ENCODE measurements at places on chromosomes 6 and 20. TPM values are rescaled to one million over a fixed set of nuclear protein-coding genes. Genes with fewer than 3 reads are reported as not detected.

GRCh38 chr6:162179196-162179951, 548.2 kb downstream of the PRKN start:
- DNase-seq, result no peak

DNA sequence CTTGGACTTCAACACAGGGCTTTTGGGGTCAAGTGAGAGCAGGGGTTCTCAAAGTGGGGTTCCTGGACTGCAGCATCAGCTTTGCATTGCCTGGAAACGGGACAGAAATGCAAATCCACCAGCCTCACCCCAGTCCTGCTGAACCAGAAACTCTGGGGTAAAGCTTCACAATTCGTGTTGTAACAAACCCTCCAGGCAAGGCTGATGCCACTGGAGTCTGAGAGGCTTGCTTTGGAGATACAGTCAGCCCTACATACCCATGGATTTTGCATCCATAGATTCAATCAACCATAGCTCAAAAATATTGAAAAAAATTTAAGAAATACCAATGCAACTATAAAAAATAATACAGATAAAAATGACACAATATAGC, 160.4 kb upstream of the ECI2 start:
- no peak for DNase-seq

DNA sequence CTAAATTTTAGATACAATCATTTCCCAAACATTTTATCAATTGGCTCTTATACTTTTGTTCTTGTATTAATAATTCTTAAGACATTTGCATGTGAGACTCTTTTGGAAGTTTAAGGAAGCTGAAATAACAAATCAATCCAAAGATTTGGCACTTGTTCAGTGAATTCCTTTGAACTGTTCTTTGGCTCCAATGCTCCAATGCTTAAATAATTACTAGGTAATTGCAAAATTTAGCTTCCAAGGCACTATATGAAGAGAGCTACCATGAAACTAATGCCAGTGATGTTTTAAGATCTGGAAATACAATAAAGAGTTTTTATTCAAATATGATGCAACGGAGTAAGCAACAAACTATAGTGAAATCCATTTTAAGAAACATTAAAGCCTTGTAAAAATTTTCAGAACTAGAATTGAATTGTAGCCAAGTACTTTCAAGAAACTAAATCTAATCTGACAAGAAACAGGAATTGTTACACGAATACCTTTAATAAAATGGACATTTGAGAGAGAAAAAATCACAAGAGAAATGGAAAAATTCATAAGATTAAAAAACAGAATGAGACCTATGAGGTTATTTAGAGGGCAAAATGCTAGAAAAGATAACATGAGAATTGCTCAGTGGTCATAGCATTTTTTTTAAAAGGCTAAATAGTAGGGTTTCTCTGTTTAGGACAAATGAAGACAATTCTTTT, 43.6 kb upstream of the SMLR1 start:
- DNase-seq, result no peak

GRCh38 chr6:108543175-108543940, 17.4 kb upstream of the FOXO3 start:
- DNase-seq, result no peak

GRCh38 chr6:125030969-125031368, 68.7 kb downstream of the RNF217 start:
- no peak for DNase-seq

DNA sequence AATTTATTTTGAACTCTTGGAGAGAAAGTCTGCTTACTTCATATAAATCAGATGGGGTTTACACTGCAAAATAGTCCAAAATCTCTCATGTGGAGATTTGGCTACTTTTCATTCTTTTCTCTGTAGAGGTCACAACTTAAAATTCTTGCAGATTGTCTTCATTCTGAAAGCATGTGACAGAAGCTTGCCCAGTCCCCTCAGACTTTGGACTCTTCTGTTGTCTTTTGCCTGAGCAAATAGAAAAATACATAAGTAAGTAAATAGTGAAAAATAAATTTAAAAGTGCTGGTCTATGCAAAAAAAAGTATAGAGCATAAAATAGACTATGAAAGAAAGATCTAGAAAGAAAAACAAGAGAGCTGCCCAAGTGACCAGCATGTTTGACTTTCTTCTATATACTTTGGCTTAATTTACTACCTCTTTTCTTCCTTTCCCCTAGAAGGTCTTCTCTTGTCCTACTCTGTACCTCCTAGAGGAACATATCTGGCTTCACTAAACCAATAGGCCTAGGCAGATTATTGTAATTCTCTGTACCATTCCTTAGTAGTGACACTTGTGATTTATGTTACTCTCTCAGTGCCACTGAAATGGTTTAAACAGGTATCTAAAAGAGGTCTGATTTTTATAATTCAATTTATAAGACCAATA, 260.9 kb downstream of the TENT5A start:
- DNase-seq, result no peak

DNA sequence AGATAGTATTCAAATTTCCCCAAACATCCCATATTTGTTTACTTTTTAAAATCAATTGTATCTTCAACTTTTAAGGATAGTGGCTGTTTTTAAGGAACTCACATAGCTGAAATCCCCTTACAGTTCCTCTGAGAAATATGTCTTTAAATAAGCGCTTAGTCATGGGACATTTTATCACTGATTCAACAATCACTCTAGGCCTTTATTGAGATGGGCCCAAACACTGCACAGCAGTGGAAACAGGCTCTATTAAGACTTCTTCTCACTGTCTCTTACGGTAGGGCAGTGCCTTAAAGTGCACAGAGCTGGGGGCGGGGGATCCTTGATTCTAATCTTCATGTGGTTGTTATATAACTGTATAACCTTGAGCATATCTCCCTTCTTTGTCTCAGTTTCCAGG, 59.8 kb upstream of the RREB1 start:
- no peak for DNase-seq

GRCh38 chr6:150465610-150466009, 96.8 kb downstream of the IYD start:
- DNase-seq, result no peak

- DNase-seq, result no peak
Measured at GRCh38 chr6:89184344-89184743, 32.8 kb downstream of the GABRR1 start.

DNA sequence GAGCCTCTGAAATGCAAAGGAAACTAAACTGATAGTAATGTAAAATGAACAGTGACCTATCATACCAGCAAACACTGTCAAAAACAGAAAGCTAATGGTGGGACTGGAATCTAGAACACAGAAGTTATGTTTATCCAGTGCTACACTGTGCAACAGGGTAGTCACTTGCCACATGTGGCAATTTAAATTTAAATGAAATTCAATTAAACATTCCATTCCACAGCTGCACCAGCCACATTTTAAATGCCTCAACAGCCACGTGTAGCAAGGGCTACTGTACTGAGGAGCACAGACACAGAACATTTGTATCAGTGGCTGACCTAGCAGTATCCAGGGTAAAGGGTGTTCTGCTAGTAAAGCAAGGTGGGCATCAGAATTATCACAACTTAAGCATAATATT, 5.6 kb upstream of the POLR1H start:
- DNase-seq, result no peak

- DNase-seq, result no peak
Measured at GRCh38 chr20:45336530-45337366, 11.5 kb downstream of the SDC4 start.

- DNase-seq, result no peak
Measured at GRCh38 chr20:55090286-55090685, 614.9 kb downstream of the DOK5 start.

- DNase-seq, result no peak
Measured at GRCh38 chr6:97813889-97814567, 531.0 kb upstream of the MMS22L start.

GRCh38 chr6:41049955-41050354, 3.0 kb upstream of the APOBEC2 start:
- no peak for DNase-seq

- no peak for DNase-seq
Measured at GRCh38 chr6:166470863-166471410, 88.2 kb upstream of the MPC1 start.

DNA sequence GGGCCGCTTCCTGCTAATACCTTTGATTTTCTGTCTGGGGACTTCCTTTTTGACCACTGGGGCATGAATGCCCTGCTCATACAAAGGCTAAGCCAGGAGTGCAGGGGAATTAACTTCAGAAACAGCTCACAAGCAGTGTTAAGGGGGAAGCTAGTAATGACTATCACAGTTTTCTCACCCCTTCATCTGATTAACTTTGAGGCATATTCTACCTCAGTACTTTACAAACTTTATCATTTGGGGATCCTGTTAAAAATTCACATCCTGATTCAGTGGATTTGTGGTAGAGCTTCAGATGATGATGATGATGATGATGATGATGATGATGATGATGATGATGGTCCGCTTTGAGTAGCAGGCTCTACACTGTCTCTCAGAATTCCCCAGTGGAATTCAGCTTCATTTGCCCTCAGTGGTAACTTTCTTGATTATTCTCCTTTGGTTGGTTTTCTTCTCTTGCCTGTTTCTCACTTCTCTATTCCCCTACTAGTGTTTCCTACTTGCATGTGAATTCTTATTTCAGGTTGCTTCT, 78.4 kb upstream of the TMEM170B start:
- DNase-seq, result no peak

- DNase-seq, result no peak
Measured at GRCh38 chr20:62202083-62202395, 18.0 kb downstream of the HRH3 start.

DNA sequence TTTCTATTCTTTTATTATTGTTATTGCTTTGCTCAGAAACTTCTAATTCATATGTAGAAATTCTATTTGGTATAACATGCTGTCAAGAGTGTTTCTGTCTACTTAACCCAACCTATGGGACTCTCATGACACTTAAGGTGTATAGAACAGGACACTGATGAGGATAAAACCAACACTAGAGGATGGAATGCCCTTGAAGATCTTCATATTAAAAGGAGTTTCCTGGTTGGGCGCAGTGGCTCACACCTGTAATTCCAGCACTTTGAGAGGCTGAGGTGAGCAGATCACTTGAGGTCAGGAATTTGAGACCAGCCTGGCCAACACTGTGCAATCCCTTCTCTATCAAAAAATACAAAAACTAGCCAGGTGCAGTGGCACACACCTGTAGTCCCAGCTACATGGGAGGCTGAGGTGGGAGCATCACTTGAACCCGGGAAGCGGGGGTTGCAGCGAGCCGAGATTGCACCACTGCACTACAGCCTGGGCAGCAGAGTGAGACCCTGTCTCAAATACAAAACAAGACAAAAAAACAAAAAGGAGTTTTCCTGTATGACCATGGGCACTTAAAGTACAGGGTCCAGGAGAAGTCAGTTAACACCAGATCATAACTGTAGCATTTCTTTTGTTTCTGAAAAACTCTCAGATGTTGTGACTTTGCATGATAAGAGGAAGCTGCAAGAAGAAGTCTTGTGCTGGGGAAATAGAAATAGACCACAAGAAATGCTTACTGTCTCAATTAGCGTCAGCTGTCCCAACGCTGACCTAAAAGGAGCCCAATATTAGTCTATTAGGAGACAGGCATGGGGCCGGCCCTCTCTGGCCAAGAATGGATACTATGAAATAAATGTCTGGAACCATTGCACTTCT, 38.9 kb upstream of the CD2AP start:
- no peak for DNase-seq

DNA sequence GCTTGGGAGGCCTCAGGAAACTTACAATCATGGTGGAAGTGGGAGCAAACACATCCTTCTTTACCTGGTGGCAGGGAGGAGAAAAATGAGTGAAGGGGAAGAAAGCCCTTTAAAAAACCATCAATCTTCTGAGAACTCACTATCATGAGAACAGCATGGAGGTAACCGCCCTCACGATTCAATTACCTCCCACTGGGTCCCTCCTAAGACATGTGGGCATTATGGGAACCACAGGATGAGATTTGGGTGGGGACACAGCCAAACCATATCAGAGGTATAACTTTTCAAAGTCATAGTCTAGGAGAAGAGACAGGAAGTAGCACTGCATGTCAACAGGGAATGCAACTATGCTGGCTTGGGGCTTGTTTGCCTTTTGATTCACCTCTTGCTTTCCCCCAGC, 59.9 kb upstream of the DTNBP1 start:
- DNase-seq, result no peak

DNA sequence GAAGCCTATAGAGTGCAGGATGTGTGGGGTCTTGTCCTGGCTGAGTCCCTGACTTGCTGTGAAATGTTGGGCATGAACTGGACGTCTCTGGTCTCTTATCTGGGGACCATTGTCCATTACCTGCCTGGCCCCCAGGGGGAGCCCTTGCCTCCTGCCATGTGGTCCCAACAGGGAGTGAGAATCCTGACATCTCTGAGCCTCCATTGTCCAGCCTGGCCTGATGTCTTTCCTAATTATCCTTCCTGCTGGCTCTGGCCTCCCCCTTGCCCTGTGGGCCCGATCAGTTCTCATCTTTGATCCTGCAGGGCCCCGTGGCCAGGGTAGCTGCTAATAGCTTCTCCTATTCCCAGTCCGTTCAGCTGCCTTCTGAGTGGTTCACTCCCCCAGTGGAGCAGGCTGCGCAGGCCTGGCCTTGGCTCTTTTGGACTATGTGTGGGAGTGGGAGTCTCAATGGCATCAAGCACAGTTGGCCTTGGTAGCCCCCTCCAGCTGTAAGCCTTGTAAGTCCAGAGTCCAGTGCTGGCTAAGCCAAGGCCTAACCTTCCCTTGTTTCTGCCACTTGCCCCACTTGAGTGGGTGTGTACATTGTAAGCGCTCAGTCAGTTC, 77.9 kb upstream of the RALY start:
- no peak for DNase-seq

The C20orf202 gene
- polyA plus RNA-seq, result 0.49 TPM

The SLC22A2 gene
- polyA plus RNA-seq, result 12.8 TPM

The PPP1R3D gene
- 6.1 TPM for polyA plus RNA-seq

The TMEM151B gene
- 0.42 TPM for polyA plus RNA-seq

The TRIM15 gene
- 0.26 TPM for polyA plus RNA-seq

The GNAS-AS1 gene
- 1.3 TPM for polyA plus RNA-seq

The MYB gene
- 3.9 TPM for polyA plus RNA-seq

The APCDD1L gene
- 13.8 TPM for polyA plus RNA-seq

The TCP11 gene
- 1.9 TPM for polyA plus RNA-seq

The REPS1 gene
- 79.4 TPM for polyA plus RNA-seq

The RRAGD gene
- 31.6 TPM for polyA plus RNA-seq

The PNLDC1 gene
- 0.36 TPM for polyA plus RNA-seq

The PRRT1 gene
- 2.1 TPM for polyA plus RNA-seq

The PDE10A gene
- polyA plus RNA-seq, result 20.4 TPM

The ARMC2 gene
- polyA plus RNA-seq, result 13.6 TPM

The TNF gene
- polyA plus RNA-seq, result 0.31 TPM

The RNGTT gene
- polyA plus RNA-seq, result 16.3 TPM
